ENCODE measurements at places on chromosomes 4 and X.

GRCh38 chrX:643241-643595 is 12.6 kb downstream of the SHOX start:
- DNase-seq, result no peak

- no peak for DNase-seq
Observed at GRCh38 chrX:55867708-55868107, 150.2 kb downstream of the RRAGB start.

DNA sequence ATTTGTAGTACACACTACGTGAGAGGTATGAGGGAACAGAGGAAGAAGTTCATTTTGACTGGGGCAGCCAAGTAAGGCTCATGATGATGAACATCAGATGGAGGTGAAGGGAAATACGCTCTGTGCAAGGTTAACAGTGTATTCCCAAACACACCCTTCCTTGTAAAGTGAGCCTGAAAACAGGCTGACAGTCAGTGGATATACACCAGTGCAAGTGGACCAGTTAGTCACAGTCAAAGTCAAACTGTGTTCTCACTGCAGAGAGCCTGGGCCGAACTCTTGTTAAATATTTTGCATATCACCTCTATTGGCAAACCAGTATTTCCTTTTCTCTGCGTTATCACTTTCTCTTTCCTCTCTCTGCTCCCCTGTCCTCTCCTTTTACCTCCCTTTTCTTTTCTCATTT is 23.4 kb upstream of the RHOH start:
- DNase-seq, result no peak

DNA sequence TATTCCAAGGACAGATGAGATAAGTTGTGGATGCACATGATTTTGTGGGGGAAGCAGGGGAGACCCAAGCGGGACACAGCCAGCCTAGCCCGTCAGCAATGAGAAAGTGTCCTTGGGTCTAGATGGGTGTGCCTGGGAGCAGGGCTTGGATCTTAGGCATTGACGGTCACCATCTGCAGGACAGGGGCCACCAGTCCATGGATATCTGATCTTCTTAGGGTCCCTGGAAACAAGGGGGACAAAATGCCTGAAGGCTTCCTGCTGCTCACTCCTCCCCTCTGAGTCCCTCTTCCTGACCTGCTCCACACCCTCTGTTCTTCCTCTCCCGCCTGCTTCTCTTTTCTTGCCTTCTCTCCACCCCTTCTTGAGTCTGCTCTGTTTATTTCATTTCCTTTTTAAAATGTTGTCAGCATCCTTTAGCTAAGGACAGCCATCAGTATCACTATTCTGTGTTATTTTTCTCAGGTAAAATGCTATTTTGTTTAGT is 298.4 kb downstream of the RAPGEF2 start:
- no peak for DNase-seq

DNA sequence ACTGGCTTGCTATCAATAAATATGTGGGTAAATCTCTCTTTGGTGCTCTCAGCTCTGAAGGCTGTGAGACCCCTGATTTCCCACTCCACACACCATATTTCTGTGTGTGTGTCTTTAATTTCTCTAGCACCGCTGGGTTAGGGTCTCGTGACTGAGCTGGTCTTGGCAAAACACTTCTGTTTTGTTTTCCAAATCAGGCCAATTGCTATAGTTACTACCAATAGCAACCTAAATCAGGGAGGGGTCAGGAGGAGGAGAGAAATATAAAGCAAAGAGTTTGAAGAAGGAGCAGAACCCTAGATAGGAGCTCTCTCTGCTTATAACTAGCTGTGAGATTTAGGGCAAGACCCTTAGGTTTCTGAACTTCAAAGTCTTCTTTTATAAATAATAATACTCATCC is 250.5 kb upstream of the IGFBP7 start:
- no peak for DNase-seq

DNA sequence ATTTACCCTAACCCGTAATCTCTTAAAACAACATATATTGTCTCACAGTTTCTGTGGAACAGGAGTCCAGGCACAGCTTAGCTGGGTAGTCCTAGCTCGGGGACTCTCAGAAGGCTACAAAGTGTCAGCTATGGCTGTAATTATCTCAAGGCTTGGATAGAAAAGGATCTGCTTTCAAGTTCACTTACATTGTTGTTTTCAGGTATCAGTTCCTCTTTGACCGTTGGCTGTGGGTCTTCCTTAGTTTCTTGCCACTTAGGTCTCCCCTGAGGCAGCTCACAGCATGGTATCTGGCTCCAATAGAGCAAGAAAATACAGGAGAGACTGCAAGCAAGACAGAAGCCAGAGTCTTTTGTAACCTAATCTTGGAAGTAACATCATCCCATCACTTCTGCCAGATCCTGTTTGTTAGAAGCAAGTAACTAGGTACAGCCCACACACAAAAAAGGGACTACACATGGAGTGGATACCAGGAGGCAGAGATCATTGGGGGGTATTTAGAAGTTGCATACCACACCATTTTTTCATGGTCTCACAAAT is 137.0 kb downstream of the MAGEB5 start:
- no peak for DNase-seq

DNA sequence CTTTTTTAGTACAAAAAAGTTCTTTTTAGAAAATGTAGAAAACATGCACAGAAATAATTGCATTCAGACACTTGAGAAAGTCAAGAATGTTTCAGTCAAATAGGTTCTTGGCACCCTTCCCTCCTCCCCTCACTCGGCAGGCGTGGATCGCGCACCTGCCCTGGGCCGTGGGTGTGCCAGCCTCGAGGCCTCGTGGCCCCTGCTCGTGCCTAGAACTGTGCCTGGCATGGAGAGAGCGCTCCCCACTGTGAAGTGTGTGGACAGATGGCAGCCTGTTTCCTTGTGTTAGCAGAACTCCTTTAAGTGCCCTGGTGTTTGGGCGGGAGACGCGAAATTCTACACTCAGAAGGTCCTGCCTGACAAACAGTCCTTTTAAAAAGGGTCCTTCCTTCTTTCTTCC is 14.7 kb downstream of the RGS12 start:
- DNase-seq, result peak; percentile 12

DNA sequence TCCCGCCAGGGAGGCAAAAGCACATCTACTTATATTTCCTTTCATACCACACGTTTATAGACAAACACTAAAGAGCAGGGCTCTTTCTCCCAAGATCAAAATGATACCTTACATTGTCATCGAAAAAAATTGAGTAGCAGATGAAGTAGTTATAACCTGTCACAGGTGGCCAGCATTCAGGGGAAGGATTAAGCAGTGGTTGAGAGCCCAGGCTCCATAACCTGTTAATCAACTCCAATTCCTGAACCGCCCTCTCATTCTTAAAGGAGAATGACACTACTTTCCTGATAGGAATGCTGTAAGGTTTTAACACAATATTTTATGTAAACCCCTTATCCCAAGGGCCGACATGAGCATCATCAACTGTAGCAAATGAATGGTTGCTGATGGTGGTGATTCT is 268.9 kb upstream of the KCNIP4 start:
- no peak for DNase-seq

- no peak for DNase-seq
Observed at GRCh38 chr4:48184882-48185281, 50.8 kb upstream of the TXK start.

- DNase-seq, result peak; percentile 22
Observed at GRCh38 chrX:132488180-132488705, 595 bp downstream of the MBNL3 start.

- peak; percentile 84 for DNase-seq
Observed at GRCh38 chrX:39752815-39753214, 344.9 kb downstream of the BCOR start.
